ENCODE measurements at places on chromosomes 4 and X.

- DNase-seq = no peak
Measured at GRCh38 chr4:120524237-120524636, 398.3 kb downstream of the PRDM5 start.

- no peak for DNase-seq
Measured at GRCh38 chrX:102866981-102867656, 70.0 kb upstream of the RAB40AL start.

DNA sequence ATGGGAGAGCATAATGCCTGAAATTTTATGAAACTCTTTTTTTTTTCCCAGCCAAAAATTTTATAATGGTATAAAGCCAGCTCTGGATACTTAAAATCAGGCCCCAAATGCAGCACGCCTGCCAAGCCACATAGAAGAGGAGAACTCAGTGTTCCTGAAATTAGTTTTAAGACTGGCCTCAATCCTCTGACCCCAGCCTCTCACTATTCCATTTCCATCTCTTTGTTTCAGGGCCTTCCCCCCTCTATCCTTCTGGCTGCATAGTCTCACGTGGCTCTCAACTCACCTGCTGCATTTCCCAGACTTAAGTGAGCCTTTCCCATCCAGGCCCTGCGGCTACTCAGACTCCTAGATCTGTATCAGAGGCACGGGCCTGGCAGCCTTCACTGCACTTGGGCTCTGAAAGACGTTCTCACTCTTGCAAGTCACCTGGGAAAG lies 5.2 kb upstream of the CBR4 start:
- DNase-seq = no peak

DNA sequence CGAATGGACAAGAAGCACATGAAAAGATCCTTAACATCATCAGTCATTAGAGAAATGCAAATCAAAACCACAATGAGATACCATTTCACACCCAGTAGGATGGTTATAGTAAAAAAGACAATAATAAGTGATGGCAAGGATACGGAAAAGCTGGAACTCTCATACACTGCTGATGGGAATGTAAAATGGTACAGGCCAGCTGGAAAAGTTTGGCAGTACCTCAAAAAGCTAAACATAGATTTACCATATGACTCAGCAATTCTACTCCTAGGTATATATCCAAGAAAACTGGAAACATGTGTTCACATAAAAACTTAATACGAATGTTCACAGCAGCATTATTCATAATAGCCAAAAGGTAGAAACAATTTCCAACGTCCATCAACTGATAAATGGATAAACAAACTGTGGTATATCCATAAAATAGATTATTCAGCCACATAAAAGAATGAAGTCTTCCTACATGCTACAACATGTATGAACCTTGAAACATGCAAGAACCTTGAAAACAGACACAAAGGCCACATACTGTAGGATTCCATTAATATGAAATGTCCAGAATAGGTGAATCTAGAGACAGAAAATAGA lies 11.9 kb downstream of the RPS6KA3 start:
- no peak for DNase-seq

DNA sequence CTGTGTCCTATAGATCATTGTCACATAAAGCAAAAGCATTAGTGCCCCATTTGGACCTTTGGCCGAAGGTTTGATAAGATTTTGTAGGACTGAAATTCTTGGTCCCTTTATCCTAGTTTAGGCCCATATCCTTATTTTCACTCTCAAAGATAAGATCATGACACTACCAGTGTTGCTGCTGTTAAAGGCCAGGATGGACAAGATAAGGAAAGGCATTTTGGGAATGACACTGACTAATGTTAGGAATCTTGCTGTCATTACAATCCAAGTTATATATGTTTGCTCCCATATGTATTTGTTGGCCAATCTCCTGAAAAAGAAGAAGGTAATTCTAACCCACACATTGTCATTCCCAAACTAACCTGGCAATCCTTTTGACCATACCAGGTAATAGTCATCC lies 101.3 kb upstream of the VAMP7 start:
- DNase-seq = no peak

DNA sequence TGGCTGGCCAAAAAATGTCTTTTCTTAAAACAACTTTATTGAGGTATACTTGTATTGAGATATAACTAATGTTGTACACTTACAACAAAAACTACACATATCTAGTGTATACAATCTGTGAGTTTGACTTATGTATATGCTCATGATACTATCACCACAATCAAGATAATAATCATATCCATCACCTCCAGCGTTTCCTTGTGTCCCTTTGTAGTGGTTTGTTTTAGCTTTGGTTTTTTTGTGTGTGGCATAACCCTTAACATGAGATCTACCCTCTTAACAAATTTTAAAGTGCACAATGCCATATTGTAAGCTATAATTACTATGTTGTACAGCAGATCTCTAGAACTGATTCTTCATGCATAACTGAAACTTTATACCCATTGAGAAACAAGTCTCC lies 13.4 kb upstream of the PCSK1N start:
- DNase-seq = no peak

- no peak for DNase-seq
Measured at GRCh38 chr4:147355847-147356246, 125.0 kb upstream of the EDNRA start.

- no peak for DNase-seq
Measured at GRCh38 chrX:102018208-102018607, 86.4 kb upstream of the ZMAT1 start.

GRCh38 chr4:16438986-16439385 lies 212.7 kb upstream of the TAPT1 start:
- no peak for DNase-seq

DNA sequence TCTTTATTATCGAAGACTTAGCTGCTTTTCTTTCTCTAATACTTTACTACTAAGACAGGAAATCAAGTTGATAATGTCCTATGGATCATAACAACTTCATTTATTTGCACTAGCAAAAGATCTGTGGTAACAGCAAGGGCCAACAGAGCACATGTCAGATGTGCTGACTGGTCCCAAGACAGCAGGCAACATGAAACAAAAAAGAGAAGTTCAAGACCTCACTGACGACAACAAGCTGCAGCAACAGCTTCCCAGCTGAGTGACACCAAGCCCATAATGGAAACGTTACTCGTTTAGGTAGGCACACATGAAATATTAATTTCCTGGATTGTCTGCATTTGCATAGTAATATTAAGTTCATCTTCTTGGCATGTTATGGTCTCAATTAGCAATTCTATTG lies 126.9 kb downstream of the UNC5C start:
- no peak for DNase-seq

Data from dorsolateral prefrontal cortex (tissue), 122 donors.